ENCODE measurements at places on chromosomes 12 and 14. TPM values are rescaled to one million over a fixed set of nuclear protein-coding genes. Genes with fewer than 3 reads are reported as not detected.

DNA sequence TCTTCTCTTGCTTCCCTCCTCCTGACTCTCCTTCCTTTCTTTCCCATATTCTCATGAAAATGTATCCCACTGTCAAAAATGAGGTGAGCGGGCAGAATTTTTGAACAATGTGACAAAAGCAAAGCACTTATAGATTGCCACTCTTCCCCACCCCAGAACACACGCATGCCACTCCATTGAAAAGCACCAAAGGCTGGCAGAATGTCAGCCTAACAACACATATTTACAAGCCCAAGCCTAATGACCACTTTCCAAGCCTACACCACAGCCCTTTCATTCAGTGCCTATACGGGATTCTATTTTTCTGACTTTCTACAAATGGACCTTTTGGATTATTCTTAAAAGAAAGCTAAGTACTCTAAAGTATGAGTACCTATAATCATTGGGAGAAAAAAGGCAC, 62.9 kb upstream of the METAP2 start:
- no peak for DNase-seq

- DNase-seq, result no peak
Observed at GRCh38 chr14:38425324-38425976, 169.6 kb upstream of the CLEC14A start.

The LMO3 gene
- 4.2 TPM for total RNA-seq

The TCL1B gene
- not detected for total RNA-seq

- DNase-seq, result no peak
Observed at GRCh38 chr14:43900173-43900655, 606.9 kb downstream of the FSCB start.
